ENCODE measurements at places on chromosomes 6 and 20.

- no peak for DNase-seq
These were observed 210.3 kb upstream of the ARG1 start for GRCh38 chr6:131362696-131363095.

GRCh38 chr6:167407239-167408064 lies 82.6 kb downstream of the TTLL2 start:
- no peak for DNase-seq

GRCh38 chr6:131828080-131828479 lies 20.3 kb downstream of the ENPP1 start:
- DNase-seq = peak; percentile 66

GRCh38 chr20:33753763-33754162 lies 22.0 kb downstream of the ZNF341 start:
- DNase-seq = peak; percentile 76

DNA sequence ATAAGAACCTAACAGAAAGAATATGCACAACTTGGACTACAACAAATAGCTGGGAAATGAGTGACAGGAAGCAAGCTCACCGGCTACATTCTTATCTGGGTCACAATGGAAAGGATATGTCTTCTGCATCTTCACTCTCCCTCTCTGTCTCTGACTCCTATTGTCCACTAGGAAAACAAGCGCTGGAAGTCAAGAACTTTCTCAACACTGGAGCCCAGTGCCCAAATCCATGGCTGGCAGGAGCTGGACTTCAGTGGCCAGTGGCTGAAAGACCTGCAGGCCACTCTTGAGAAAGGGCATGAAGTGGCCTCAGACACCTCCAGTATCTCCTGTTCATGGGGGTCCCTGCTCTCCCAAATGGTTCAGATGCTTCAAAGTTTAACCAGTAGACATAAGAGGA lies 62.0 kb downstream of the FAM50B start:
- peak; percentile 23 for DNase-seq

- peak; percentile 48 for DNase-seq
These were observed 1.7 kb downstream of the DIDO1 start for GRCh38 chr20:62924442-62925075.

DNA sequence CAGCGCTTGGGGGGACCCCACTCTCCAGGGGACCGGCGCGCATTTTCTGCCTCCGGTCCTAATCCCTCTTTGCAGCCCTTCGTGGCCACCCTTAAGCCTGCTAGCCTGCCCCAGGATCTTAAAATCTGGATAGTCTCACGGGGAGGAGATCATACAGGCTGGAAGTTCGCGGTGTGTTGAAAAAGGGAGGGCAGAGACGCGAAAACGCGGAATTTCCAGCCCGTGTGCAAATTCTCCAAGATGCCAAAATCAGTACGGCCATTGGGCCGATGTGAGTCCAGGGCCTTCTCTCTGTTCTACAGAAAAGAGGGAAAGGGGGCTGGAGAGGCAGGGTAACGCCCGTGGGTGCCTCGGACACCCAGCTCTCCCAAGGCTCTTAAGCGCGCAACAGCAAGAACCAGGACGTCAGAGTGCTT lies 9.4 kb downstream of the NR2E1 start:
- DNase-seq = no peak

DNA sequence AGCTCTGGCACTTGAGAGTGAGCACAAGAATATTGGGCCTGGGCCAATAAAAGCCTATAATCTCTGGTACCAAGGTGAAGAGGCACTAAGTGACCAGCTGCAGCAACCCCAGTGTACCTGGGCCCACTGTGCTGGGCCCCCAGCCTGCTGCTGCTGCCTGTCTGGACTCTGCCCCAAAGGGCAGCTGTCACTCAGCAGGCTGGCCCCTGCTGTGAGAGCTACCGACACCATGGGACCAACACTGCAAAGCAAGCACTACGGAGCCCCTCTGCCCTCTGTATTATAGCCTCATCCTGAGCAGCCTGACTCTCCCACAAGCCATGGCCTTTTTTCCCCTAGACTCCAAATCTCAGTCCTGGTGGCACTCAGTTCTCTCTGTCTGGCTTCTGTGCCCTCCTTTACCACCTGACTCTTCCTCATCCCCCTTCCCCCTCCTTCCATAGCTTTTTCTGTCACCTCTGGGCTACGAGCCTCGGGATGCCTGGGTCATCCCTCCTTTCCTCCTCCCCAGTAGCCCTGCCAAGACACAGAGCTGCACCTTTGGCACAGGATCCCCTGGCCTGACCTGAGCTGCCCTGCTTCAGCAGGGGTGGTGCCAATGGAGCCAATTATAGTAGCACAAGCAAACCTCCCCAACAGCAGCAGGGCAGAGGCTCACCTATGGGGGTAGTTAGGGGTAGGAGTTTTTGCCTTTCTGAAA lies 14.2 kb downstream of the RRP36 start:
- DNase-seq = no peak

- DNase-seq = no peak
These were observed 272.3 kb downstream of the TENT5A start for GRCh38 chr6:81480139-81480538.
